ENCODE measurements at places on chromosomes 3 and 15. TPM values are rescaled to one million over a fixed set of nuclear protein-coding genes. Genes with fewer than 3 reads are reported as not detected.

The SEMA6D gene
- 7.5 TPM for total RNA-seq

The EEF1AKMT4 gene
- total RNA-seq = 16.5 TPM

The DYNLT2B gene
- 1.0 TPM for total RNA-seq

The PPP1R14D gene
- total RNA-seq = not detected

The SEMA3B gene
- total RNA-seq = 0.96 TPM

The LMCD1 gene
- total RNA-seq = 28.0 TPM

The RTP3 gene
- total RNA-seq = not detected

The COLQ gene
- not detected for total RNA-seq

The ZBTB20 gene
- 2.9 TPM for total RNA-seq

The CA12 gene
- 19.2 TPM for total RNA-seq

The XPC gene
- 25.3 TPM for total RNA-seq

The MESP2 gene
- total RNA-seq = 0.27 TPM

The KNSTRN gene
- 41.8 TPM for total RNA-seq

The AQR gene
- 20.9 TPM for total RNA-seq

The TOP2B gene
- total RNA-seq = 98.9 TPM

The RASL12 gene
- not detected for total RNA-seq

The EPB42 gene
- total RNA-seq = not detected

GRCh38 chr3:49780080-49780974, 6.0 kb downstream of the IP6K1 start:
- DNase-seq = peak; percentile 25

DNA sequence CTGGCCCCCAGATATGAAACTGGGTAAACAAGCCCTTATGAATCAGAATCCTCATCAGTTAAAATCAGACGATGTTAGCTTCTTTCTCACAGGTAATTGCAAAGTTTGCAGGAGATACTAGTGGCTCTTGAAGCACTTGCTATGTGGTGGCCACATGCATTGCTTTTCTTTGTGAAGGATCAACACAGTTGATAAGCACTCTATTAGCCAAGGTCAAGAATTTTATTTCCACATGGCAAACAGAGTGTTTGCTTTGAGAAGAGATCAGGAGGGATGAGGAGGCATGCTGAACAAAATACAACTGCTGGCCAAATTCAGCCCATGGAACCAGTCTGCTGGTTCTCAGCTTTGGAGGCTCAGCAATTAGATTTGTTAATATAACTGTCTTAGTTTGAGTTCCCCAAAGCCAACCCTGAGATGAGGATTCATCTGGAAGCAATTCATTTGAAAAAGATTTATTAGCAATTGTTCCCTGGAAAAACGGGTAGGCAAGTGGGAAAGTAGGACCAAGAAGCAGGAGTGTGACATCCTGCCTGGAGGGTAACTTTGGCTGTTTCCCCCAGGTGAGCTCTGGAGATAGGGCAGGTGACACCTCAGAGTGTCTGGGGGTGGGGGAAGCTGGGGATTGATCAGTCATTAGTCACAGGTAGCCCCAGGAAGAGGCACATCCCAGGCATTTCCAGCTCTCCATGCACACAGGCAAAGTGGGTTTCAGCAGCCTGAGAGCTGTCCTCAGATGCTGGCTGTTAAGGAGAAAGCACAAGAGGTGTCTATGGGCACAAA, 180.3 kb downstream of the ABHD5 start:
- no peak for DNase-seq

- DNase-seq = no peak
These were observed 360.1 kb upstream of the GOLIM4 start for GRCh38 chr3:168455814-168456213.

DNA sequence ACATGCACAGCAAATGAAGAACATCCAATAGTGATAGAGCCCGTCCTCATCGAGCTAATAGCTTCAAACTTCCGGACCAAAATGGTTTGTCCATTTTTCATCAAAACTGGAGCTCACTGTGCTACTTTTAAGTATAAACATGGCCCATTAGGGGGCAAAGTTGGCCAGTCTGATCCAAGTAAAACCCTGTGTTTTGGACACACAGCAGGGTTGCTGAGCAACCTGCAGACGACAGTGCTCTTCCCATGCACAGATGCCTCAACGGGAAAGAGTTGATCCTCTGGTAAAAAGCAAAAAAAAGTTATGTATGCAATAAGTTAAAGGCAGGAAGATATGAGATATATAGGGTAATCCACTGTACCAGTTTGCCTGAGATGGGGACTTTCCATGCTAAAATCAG, 244.0 kb upstream of the THBS1 start:
- peak; percentile 13 for DNase-seq

DNA sequence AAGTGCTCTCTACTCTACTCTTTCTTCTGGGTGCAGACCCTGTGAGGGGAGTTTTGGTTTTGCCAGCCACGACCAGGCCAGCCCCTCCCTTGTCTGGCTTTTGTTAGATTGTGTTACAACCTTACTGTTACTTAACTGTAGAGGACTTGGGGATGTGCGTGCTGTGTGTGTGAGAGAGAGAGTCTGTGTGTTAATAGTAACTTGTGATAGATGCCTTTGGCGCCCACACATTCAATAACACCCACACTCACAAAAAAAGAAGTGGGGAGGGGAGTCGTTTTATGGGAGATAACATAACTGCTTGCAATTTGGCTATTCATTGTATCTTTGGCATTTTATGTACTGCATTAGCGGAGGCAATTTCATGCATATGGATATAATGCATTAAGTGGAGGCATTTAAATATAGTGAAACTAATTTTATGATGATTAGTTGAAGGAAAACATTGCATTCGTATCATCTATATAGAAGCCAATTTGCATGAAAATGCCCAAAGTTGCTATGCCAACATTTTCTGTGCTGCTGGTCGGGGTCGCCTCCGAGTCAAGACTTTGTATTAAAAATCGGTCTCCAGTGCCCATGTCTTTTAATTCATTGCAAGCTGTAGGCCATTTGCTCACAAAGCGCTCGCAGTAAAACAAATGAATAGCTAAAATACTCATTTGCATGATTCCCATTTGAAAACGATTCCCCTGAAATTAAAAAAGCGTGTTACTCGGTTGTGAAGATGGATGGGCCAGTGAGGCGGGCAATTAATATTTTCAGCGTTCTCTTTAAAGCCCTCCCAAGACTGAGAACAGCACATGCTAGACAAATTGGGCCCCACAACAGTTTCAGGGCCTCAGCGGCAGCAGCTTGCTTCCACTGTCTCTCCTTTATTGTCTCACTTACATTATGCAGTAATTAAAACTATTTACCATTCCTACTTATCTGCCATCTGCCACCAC, 158.5 kb upstream of the SMAD3 start:
- DNase-seq = no peak

- DNase-seq = peak; percentile 79
These were observed 9.6 kb upstream of the TAGLN3 start for GRCh38 chr3:111989061-111989678.

DNA sequence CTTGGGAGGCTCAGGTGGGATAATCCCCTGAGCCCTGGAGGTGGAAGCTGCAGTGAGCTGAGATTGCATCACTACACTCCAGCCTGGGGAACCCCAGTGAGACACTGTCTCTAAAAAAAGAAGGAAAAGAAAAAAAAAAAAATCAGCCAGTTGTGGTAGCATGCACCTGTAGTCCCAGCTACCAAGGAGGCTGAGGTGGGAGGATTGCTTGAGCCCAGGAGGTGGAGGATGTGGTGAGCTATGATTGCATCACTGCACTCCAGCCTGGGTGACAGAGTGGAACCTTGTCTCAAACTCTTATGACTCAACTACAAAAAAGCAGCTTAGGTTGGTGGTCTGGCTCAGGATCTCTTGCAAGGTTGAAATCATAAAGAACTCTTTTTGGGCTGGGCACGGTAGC, 19.3 kb upstream of the GPX1 start:
- DNase-seq = no peak

GRCh38 chr3:34777386-34777785, 861.9 kb upstream of the ARPP21 start:
- no peak for DNase-seq

- peak; percentile 84 for DNase-seq
These were observed 62.8 kb upstream of the CMTM8 start for GRCh38 chr3:32175607-32176197.

GRCh38 chr3:61638741-61639140, 77.4 kb downstream of the PTPRG start:
- DNase-seq = no peak

- DNase-seq = no peak
These were observed 328.0 kb upstream of the CDIN1 start for GRCh38 chr15:36251450-36251849.

- DNase-seq = no peak
These were observed 3.1 kb downstream of the PARP3 start for GRCh38 chr3:51945031-51945840.

- DNase-seq = no peak
These were observed 41.0 kb upstream of the COPB2 start for GRCh38 chr3:139430493-139430892.

- no peak for DNase-seq
These were observed 41.8 kb upstream of the PRSS50 start for GRCh38 chr3:46759239-46760167.

GRCh38 chr15:22961762-22962161, 18.4 kb downstream of the CYFIP1 start:
- no peak for DNase-seq

DNA sequence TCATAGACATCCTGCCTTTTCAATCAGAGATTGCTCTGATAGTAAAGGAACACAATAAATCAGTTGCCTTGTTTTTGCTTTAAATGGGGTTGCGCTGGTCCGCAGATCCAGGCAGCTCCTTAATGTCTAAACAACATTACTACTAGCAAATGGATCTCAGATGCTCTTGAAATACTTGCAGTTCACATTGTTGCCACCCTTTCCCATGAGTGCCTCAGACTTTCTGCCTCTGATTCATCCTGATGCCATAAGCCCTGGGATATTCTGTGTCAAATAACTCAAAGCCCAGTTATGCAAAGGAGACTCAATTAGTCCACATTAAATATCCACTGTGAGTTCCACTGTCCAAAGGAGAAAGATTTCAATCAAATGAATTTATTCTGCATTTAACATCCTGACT, 196.7 kb downstream of the PLCH1 start:
- peak; percentile 18 for DNase-seq

DNA sequence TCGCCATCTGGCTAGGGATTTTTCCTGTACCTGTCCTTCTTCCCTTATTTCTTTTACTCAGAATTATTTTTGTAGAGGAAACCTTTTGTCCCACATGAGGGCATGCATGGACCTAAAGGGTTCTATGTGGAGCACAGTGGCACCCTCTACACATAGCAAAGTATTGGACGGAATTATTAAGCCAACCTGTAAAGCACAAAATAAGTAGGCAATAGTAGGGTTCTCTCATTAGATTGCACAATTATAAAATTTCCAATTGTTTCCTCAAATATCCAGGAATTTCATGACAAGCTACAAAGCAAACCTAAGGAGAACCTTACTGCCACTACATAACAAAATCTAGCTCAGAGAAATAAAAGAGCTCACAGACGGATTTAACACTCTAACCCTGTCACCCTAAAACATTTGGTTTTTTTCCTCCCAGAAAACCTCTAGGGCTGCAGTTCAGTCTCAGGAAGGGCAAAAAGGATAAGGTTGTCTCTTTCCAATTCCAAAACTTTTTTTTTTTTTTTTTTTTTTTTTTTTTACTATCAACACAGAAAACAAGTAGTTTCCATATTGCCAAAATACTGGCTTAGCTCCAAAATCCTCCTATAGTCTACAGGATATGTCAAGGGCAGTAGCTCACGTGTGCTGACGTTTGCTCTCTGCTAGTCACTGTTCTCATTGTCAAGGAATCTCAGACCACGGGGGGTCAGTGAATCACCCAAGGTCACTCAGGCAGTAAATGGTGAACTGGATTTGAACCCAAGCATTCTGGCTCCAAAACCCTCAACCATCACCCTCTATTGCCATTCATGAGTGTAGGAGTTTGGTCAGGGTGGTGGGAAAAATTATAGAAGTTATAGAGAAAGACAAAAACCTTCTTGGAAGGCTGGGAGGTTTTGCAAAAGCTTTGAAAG, 52.3 kb downstream of the NCEH1 start:
- DNase-seq = peak; percentile 98

DNA sequence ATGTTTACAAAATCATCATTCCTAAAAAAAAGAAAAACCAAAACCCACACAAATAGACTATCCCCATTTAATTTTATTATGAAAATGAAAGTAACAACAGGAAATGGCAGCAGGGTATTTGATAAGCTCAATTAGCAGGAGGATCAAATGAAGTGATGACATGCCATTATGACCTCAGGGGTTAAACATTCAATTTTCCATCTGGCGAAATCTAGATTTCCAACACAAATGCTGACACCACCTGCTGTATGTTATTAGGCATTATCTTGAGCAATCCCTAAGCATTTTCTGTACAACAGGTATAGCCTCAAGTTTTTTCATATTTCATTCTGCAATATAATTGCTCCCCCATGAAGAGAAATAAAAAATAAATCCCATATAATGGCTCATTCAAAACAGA, 57.1 kb downstream of the SHQ1 start:
- DNase-seq = no peak

GRCh38 chr3:58724336-58724735, 57.8 kb upstream of the FAM3D start:
- no peak for DNase-seq

GRCh38 chr15:78922527-78922926, 22.3 kb downstream of the CTSH start:
- DNase-seq = no peak

GRCh38 chr3:12894629-12895028, 53.3 kb upstream of the RPL32 start:
- DNase-seq = peak; percentile 24

GRCh38 chr3:197784019-197784585, 7.0 kb upstream of the LRCH3 start:
- no peak for DNase-seq

DNA sequence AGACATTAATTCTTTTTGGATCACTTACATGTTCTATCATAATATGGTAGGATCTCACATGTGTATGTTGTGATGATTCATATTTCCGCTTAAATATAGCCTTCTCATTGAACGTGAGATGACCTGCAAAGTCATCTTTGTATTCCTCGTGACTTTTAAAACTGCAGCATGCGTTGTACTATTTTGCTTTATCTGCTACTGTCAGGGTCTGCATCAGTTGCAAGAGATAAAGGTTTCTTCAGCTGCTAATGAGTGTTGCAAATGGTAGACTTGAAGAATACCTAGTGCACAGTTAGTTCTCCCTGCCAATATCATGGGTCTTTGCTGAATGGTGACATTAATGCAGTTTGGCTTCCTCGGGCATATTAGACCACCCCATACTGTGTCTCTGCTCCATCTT, 31.8 kb downstream of the REC114 start:
- DNase-seq = no peak

DNA sequence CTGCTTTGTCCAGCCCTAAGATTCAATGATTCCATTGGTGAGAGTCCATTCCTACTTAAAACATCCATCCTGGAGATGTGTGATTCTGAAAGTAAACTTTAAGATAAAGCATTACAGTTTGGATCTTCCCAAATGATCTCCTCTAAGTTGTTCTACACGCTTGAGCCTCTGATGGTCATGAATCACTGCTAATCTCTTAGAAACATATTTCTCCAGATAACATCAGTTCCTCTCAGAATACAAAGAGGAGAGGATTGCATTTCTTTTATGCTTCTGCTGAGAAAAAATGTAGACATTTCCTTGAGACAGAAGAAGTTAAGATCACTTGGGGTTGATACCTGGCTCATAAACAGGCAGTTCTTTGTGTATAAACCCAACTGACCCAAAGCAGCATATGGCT, 281.2 kb upstream of the DPH6 start:
- no peak for DNase-seq

- no peak for DNase-seq
These were observed 677.8 kb downstream of the NTRK3 start for GRCh38 chr15:87578776-87579175.

- no peak for DNase-seq
These were observed 477.1 kb downstream of the EPHB1 start for GRCh38 chr3:135272026-135272669.

- DNase-seq = no peak
These were observed 43.4 kb downstream of the ST3GAL6 start for GRCh38 chr3:98806521-98806920.

Measured in SK-MEL-5 (cell line).